Neuronal stem cell (in vitro differentiated cells): ENCODE measurements at places on chromosomes 5 and 9.

DNA sequence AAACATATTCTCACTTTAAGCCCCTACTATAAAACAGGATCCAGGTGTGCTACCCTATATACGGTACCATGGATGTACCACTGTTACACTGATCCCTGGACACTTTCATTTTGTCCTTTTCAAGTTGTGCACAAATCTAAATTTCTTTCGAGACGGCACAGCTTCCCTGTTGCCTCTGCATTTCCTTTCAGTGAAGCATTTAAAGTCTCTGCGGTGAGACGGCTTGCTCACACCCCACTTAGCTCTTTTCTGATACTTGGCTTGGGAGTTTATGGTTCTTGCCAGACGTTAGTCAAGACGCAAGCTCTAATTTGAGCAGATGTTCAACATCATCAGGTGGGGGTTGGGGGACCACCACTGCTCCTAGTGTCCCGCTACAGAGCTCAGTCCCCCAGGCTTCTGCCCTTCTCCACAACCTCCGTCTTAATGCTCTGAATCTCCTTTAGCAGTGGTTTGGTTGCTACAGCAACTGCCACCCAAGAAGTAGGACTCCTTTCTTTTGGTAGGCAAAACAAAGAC is 15.8 kb downstream of the F2RL2 start:
- DNase-seq, result peak; percentile 38

DNA sequence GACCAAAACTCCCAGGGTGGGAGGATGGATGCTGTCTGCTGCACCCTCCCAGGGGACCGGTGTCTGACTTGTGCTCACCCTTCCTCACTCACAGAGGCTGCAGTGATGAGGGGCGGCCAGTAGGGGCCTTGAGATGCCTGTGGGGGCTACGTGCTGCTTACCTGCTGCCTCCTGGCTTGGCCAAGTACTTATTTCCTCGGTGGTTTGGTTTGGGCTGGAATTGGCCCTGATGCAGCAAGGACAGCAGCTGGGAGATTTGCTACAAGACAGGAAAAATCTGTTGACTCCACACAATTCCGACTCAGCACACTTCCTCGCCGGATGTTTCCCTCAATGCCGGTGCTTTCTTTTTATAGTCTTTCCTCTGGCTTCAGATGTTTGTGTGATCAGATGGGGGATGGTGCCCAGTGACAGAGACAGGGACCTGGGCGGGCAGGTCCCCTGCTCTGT is 6.6 kb downstream of the PCDH12 start:
- DNase-seq, result no peak

DNA sequence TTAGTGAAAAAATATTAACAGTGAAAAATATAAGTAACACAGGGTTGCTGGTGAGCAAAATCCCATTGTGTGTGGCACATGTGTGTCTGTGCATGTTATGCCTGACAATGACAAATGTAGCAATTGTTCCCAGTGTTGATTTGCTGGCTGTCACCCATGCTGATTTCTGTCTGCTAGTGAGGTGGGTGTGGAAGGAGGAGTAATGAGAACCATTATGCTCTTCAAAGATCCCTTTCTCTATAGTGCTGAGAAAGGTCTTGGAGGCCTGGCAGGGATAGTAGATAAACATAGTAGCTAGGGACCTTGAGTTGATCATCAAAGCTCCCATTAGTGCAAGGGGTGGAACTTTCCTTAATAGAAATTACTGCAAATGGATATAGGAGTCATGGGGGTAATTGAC is 152.5 kb upstream of the CLINT1 start:
- no peak for DNase-seq

GRCh38 chr5:54792611-54793404 is 192.6 kb downstream of the ESM1 start:
- no peak for DNase-seq

DNA sequence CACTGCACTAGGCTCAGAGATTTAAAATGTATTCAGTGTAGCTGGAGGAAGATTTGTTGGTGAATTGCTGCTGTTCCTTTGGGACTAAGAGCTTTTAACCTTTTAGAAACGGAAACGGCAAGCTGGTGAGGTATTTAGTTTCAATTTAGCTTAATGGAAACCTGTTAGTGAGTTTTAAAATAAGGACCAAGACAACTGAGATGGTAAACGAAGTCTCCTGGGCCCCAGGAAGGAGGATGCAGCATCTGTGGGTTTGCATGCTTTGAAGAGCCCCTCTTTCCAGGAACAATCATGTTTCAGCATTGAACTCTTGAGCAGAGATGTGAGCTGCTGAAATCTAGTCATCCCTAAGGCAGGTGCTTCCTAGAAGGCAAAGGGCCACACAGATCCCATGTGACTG is 16.5 kb downstream of the DNAI1 start:
- DNase-seq, result no peak

DNA sequence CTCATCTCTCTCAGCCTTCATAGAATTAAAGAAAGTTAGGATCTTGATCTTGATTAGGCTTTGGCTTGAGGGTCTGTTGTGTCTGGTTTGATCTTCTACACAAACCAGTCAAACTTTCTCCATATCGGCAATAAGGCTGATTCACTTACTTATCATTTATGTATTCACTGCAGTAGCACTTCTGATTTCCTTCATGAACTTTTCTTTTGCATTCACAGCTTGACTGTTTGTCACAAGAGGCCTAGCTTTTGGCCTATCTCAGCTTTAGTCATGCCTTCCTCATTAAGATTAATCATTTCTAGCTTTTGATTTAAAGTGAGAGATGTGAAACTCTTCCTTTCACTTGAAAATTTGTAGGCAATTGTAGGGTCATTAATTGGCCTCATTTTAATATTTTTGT is 62.8 kb downstream of the SH3RF2 start:
- no peak for DNase-seq
